ENCODE measurements at places on chromosomes 2 and 18.
A peak's percentile ranks its signal among the peaks of the same experiment; 100 is the strongest.

DNA sequence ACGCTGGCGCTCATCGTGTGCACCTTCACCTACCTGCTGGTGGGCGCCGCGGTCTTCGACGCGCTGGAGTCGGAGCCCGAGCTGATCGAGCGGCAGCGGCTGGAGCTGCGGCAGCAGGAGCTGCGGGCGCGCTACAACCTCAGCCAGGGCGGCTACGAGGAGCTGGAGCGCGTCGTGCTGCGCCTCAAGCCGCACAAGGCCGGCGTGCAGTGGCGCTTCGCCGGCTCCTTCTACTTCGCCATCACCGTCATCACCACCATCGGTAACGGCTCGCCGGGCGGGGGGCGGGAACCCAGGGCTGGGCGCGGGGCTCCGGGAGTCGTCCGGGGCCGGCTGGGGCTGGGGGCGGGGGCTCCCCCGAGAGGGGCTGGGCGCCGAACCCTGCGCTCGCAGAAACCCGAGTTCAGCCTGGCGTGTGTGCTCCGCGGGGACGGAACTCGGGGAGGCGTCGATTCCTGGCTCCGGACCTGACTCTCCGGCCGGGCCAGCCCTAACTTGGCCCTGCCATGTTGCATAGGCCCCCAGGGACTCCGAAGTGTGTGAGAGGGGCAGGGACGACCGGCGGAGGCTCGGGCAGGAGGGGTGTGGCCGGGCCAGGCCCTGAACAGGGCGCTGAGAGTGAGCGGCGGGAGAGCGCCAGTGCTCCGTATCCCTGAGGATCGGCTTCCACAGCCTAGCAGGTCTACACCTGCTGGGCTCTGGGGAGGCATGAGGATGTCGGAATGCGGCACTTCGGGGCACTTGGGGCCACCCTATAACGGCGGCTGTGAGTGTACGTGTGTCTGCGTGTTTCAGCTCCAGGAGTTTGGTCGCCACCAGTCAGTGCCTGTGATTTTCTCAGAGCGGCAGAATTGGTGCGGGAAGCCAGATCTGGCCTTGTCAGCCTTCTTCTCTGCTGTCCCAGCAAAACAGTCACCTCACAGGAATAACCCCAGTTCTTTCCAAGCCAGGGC is 651 bp downstream of the KCNK3 start:
- no peak for DNase-seq

- no peak for DNase-seq
Measured at GRCh38 chr18:38887671-38888020, 1322.0 kb upstream of the CELF4 start.

DNA sequence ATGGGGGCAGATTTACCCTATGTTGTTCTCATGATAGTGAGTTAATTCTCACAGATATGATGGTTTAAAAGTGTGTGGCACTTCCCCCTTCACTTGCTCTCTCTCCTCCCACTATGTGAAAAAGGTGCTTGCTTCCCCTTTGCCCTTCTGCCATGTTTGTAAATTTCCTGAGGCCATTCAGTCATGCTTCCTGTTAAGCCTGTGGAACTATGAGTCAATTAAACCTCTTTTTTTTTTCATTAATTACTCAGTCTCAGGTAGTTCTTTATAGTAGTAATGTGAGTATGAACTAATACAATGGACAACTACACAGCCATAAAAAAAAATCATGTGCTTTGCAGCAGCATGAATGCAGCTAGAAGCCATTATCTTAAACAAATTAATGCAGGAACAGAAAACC is 118.5 kb downstream of the CALCRL start:
- no peak for DNase-seq

GRCh38 chr18:55268151-55268601 is 308.9 kb upstream of the CCDC68 start:
- DNase-seq: peak; percentile 83

- no peak for DNase-seq
Measured at GRCh38 chr2:9492927-9493326, 18.6 kb downstream of the IAH1 start.

DNA sequence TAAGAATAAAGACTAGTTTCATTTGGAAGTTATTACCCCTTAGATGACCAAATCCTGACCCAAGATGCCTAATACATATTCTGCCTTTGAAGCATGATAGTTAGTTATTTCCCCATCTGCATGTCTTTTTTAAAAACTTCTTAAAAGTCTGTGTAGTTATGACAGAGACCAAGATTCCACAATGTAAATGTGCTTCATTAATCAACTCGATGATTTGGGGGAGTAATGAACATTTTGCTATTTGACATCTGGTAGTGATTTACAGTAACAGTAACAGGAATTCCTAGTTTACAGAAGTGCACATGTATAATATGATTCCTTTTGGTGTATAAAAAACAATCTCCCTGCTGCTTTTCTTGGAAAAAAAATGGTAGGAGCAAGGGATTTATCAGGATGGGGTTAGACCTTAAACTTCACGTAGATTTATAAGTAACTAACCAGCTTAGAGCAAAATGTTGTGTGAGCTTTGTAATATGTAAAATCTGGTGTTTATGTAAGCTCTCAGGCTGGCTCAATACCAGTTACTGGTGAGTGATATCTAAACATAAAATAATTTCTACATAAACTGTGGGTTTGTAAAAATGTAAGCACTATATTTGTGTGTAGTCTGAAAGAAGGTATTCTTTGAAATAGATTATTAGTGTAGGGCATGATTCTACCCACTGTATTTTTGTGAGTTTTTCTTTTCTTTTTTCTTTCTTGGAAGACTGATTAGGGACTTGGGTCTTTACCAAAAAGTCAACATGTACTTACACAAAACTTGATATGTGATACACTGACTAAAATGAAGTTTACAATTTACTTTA is 641.6 kb downstream of the EPHA4 start:
- no peak for DNase-seq

DNA sequence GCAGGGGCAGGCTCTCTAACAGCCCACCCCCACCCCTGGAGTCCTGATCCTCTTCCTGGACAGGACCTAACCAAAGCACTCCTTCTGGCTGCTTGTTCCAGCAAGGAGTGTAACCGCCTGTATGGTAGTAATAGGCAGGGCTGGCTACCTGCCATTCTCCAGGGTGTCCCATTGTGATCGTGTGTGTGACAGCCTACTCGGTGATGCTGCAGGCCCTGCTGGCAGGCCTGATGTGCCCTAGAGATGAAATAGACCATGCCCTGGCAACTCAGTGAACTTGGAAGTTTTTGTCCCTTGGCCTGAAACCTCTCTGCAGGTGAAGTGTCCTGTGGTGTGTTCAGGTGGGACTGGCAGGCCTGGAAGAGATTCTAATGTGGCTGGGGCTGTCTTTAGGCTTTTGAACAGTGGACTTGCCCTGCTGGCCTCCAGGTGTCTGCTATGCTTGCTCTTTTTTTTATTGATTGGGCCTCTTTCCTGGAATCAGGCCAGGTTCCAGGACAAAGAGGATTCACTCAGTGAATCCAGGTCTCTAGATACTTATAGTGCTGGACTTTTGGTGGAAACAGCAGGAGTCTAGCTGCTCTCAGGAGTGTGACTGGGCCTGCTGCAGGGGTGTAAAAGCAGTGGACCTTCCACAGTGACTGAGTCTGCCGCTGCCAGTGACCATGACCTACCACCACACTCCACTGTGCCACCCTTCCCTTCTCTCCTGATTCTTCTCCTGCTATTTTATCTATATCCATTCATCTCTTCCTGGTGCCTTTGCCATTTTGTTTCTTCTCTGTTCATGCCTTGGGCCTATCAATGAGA is 132.1 kb downstream of the CTIF start:
- DNase-seq: no peak

GRCh38 chr2:231001036-231001435 is 5.1 kb downstream of the SPATA3 start:
- no peak for DNase-seq

DNA sequence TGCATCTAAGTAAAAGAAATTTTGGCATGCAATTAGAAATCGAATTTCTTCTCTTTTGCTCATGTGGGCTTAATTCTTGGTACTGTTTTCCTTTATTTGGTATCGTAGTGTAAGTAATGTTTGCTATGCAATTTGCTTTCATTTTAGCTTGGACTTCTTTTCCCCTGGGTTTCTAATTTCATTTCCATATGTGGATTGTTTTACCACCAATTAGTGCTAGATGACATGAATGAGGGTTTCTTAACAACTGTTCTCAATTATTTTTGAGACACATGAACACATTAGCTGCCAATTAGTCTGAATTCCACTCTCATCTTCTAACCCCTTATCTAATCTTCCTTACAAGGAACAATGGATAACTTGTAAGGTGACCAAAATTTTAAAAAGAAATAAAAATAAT is 1047.2 kb upstream of the PIK3C3 start:
- DNase-seq: no peak

DNA sequence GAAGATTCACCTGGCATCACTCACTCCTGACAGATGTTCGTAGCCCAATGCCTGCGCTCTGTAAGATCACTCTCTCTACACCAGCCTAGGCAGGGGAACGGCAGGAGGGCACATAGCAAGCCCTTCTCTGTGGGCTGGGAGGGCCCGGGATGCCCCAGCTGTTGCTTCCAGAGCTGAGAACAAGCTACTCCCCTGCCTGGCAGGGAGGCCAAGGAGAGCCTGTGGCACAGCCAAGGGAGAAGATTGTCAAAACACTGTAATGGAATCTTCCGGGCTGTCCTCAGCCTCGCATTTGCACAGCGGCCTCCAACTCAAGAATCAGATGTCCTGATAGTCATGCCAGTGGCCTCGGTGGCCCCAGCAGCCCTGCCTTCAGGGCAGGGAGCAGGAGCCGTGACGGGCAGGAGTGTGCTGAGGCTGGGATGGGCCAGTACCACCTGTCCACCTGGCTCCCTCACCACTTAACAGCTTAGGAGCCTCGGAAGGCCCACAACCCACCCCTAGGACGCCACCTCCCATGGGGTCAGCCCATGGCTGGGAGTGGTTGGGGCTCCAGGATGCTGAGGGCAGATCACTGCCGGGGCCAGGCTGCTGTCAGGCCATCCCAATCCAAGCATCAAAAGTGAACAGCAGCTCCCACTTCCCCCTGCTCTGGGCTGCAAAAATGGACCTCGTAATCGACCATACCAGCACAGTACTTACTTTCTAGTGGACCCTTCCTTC is 21.9 kb upstream of the SLC35F6 start:
- no peak for DNase-seq

DNA sequence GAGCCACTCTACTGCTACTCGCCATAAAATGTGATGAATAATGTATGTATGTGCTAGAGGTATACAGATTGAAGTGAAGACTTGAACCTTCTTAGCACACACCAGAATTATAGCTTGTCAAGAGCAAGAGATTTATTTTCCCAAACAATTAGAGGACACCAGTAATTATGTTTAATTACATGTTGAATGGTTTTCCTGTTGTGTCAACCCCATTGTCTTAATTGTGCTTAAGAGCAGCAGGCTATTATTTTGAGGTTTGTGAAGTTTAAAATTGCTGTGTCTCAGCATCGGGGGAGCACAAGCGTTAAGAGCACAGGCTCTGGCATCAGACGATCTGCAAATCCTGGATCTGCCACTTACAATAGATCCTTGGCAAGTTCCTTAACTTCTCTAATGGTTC is 29.0 kb downstream of the KIF5C start:
- DNase-seq: no peak

GRCh38 chr18:44686156-44686555 is 5.5 kb downstream of the SETBP1 start:
- DNase-seq: no peak

- DNase-seq: no peak
Measured at GRCh38 chr2:29042561-29043075, 31.7 kb downstream of the PCARE start.

GRCh38 chr2:216633616-216634369 is 573 bp downstream of the IGFBP2 start:
- no peak for DNase-seq

DNA sequence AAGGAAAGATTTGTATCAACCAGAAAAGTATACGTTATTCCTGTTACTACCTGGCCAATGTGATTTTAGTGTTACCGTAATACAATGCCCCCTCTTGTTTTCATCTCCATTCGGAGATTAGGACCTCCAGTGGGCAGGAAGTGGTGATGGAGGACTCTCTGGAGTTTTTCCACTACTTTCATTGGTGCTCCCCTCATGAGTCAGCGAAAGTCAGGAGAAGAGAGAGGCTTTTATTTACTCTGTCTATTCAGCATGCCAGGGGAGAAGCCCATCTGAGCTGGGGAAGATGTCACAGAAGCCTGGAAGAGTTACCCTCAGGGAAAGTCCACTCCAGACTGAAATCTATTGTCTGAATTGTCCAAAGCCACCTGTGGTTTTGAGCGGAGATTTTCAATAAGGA is 88.2 kb upstream of the THUMPD2 start:
- DNase-seq: no peak

DNA sequence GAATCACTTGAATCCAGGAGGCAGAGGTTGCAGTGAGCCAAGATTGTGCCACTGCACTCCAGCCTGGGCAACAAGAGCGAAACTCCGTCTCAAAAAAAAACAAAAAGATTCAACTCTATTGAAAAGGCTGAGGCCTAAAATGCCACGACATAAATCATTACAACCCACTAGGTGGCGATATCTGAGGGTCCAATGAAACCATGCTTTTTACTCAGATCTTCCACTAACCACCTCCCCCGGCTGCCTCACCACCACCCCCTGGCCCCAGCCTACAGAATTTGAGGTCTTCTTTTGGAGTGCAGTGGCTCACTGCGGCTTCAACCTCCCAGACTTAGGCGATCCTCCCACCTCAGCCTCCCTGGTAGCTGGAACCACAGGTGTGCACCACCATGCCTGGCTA is 57.5 kb downstream of the AP1S3 start:
- DNase-seq: peak; percentile 53

DNA sequence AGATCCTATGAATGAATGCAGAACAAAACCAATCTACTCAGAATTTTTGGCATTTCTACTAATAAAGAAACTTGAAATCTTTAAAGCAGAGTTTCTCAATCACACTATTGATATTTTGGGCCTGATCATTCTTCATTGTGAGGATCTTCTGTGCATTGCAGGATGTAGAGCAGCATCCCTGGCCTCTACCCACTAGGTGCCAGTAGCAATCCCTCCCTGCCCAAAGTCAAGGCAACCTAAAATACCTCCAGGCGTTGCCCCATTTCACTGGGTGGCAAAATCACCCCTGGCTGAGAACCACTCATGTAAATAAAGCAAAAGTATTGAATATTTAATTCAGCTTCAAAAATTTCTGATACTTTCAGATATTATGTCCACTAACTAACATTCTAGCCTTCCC is 213.0 kb downstream of the SP3 start:
- DNase-seq: no peak
